ENCODE measurements at places on chromosomes 16 and 17.

GRCh38 chr17:17919169-17920107 lies 52.8 kb downstream of the TOM1L2 start:
- DNase-seq: no peak

GRCh38 chr17:45345554-45346215 lies 28.9 kb upstream of the MAP3K14 start:
- DNase-seq: no peak

- DNase-seq: no peak
Measured at GRCh38 chr17:78697122-78697521, 85.0 kb downstream of the CYTH1 start.

DNA sequence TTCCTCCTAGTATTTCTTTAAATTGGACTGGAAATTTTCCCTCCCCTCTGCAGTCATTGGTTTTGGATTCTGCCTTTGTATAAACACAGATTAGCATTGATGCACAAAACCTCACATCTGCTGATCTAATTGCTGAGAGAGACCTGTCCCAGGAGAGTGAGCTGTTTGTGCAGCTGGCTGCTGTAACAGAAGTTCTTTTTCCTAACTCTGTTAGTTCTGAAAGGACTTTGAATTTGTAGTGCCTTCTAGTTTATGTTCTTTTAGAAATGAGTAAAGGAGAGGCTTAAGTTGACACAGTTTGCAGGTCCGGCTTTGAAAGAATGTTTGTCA lies 45.2 kb upstream of the KPNB1 start:
- DNase-seq: no peak

DNA sequence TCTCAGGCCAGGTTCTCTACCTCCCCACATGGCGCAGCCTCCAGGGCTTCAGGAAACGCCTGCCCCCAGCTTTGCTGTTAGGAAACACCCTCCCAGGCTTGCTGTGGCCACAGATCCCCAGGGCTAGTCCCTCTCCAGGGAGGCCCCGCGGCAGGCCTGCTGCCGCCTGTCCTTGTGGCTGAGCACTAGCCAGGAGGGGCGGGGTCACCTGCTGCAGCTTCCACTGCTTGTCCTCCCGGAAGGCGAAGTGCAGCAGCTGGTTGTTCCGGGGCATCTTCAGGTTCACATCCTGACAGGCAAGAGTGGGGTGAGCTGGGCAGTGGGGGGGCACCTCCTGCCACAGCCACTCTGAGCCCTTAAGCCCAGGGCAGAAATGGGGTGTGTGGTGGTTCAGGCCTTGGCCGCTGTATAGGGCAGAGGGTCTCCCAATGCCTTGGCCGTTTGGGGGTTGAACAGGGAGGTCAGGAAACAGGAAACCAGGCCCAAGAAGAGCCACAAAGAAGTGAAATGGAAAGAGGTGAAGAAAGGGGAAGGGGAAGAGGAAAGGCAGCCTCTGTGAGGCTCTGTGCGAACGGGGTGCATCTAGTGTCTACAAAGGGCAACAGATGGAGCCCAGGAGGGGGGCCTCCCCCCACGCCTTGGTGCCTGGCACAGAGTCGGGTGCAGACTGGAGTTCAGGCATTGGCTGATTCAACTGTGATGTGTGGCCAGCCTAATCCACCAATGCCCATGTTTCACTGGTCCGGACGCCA lies 2.0 kb downstream of the ROGDI start:
- no peak for DNase-seq

GRCh38 chr16:3576211-3576610 lies 992 bp downstream of the NLRC3 start:
- DNase-seq: no peak

DNA sequence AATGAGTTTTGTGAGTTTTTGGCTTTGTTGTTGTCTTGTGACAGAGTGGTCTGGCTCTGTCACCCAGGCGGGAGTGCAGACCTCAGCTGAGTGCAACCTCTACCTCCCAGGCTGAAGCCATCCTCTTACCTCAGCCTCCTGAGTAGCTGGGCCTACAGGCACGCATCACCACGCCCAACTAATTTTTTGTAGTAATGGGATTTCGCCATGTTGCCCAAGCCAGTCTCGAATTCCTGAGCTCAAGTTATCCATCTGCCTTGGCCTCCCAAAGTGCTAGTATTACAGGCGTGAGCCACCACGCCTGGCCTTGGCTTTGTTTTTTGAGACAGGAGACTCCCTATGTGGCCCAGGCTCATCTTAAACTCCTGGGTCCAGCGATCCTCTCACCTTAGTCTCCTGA lies 15.1 kb downstream of the CRK start:
- DNase-seq: no peak

DNA sequence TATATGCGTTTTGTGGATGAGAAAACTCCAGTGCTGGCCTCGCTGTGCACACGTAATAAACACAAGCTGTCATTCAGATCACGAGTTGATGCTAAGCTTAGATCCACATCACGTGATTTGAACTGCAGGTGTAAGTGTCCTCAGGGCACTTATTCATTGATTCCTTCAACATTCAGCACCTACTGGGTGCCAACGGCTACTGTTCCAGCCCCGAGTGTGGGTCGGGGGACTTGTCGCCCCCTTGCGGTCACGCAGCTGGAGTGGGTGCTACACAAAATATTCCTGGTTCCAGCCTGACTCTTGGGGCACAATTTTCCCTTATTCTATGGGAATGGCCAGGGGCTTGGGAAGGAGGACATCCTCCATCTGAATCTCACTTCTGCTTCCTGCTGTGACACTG lies 29.9 kb upstream of the GINS2 start:
- no peak for DNase-seq

DNA sequence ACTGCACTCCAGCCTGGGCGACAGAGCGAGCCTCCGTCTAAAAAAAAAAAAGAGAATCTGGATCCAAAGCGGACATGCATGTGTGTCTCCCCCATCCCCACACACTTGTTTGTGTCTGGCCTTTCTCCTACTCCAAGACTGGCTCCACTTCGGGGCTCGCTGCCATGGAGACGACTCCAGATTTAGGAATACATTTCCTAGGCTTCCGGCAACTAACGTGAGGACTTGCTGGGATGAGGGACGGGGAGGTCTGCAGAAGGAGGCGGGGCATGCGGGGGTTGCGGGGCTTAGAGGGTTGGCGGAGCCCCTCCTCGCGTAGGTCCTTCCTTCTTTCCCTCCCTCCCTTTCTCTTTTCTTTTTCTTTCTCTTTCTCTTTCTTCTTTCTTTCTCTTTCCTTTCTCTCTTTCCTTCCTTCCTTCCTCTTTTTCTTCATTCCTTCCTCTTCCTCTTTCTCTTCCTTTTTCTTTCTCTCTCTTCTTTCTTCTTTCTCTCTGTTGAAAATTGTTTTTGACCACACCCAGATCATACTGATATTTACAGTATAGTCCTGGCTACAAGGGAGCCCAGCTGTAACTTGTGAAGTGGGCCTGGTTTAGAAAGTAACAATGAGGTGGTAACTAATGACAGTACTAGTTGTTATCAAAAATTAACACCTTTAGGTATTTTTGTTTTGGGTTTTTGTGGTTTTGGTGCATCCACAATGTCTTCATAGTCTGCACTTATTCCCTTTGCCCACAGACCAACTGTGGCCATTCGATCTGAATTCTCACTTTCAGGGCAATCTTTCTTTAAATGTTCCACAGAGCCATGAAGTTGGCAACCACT lies 25.2 kb downstream of the MIS12 start:
- DNase-seq: no peak

DNA sequence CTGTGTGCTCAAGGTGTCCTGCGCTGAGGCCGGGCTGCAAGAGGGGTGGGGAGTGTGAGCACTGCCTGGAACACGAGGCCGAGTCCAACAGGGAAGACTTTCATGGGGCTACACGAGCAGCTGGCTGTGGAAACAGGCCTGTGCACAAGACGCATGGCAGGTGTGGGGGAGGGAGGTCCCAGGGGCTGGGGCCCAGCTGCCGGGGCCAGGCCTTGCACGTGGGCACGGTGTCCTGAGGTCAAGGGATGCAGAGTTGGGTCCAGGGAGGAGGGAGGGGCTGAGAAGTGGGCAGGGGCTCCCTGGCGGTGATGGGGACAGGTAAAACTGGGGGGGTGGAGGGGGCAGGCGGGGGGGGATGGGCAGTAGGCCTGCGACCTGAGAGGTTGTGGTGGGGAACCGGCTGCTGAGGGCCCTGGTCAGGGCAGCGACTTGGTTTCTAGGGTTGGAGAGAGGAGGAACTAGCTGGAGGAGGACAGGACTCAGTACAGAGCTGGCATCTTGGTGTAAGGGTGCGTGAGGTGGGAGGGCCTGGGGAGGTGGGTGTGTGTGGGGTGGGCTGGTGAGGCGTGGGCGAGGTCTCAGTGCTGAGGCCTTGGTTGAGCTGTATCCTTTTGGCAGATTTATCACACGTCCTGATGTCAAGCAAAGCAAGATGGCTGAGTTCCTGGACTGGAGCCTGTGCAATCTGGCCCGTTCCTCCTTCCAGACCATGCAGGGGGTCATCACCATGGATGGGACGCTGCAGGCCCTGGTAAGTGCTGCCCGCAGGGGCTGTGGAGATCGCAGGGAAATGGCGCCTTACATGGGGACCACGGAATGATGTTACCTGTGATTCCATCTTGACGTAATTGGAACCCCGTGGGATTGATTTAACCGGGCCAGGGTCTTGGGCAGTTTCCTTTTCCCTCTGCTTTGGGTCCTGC lies 29.4 kb downstream of the TBCD start:
- no peak for DNase-seq

DNA sequence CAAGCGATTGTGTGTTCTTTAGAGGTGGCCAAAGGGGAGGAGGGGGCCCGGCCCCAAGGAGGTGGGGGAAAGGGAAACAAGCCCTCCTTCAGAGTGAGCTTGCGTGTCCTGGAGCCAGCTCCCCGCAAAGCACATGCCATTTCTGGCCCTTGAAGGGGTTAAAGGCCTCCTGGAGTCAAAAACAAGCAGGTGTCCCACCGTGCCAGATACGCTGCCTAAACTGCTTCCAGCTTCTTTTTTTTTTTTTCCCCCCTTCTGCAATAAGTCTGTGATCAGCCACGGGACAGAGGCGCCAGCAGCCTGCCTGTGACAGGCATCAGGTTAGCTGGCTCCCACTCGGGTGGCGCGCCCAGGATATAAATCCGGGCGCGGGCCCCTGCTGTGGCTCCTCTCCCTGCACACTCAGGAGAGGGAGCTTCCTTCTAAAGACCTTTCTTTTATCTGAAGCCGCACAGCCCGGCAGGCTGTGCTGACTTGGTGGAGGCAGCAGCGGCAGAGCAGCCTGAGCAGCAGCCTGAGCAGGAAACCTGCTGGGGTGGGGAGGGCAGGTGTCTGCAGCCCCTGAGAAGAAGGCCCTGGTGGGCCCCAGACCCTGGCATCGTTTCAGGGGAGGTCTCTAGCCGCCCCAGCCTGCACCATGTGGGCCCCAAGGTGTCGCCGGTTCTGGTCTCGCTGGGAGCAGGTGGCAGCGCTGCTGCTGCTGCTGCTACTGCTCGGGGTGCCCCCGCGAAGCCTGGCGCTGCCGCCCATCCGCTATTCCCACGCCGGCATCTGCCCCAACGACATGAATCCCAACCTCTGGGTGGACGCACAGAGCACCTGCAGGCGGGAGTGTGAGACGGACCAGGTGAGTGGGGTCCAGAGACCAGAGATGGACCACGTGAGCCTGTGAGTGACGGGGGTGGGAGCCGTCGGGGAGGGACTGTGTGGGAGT lies at the start of gene WFIKKN2:
WFIKKN2 (plus strand) TSS at position 286 of the 934 bp plus-strand sequence; CDS start at position 638, 352 bp downstream.
- DNase-seq: peak; percentile 67

GRCh38 chr17:48970865-48971687 lies 2.7 kb upstream of the GIP start:
- no peak for DNase-seq

- DNase-seq: no peak
Measured at GRCh38 chr17:49738456-49739163, 25.3 kb downstream of the FAM117A start.

All from right kidney (tissue), 9 donors.